ENCODE measurements at places on chromosomes 4 and X. TPM values are rescaled to one million over a fixed set of nuclear protein-coding genes. Genes with fewer than 3 reads are reported as not detected.

- H3K27me3 ChIP-seq: no peaks in the 10 kb centered on the region
- no peak overlapping the region for H3K4me3 ChIP-seq
- no peak for DNase-seq
- H3K27ac ChIP-seq: no peak overlapping the region
Observed at GRCh38 chrX:131923614-131924250, 99.4 kb upstream of the STK26 start.

- H3K4me1 ChIP-seq: no peaks in the 10 kb centered on the region
- H3K4me3 ChIP-seq: no peak overlapping the region
- H3K27me3 ChIP-seq: no peaks in the 10 kb centered on the region
- no peak for DNase-seq
- no peak overlapping the region for H3K27ac ChIP-seq
Observed at GRCh38 chr4:43732829-43733426, 715.7 kb downstream of the KCTD8 start.

- no peak for DNase-seq
- H3K27me3 ChIP-seq: no peaks in the 10 kb centered on the region
- no peaks in the 10 kb centered on the region for H3K4me1 ChIP-seq
- no peak overlapping the region for H3K27ac ChIP-seq
- no peaks in the 10 kb centered on the region for H3K36me3 ChIP-seq
- H3K4me3 ChIP-seq: no peak overlapping the region
Observed at GRCh38 chrX:78753571-78753970, 6.1 kb downstream of the LPAR4 start.

Gene ARMCX2
- total RNA-seq: 29.1 TPM

- H3K36me3 ChIP-seq: no peaks in the 10 kb centered on the region
- H3K27ac ChIP-seq: no peak overlapping the region
- no peaks in the 10 kb centered on the region for H3K27me3 ChIP-seq
- no peak for DNase-seq
Observed at GRCh38 chrX:97936296-97936695, 1052.6 kb downstream of the RPA4 start.

Gene TEX13B
- not detected for total RNA-seq

All from sigmoid colon (tissue), 7 donors.